Progenitor cell of endocrine pancreas (in vitro differentiated cells): ENCODE measurements at places on chromosomes 11 and 22.

DNA sequence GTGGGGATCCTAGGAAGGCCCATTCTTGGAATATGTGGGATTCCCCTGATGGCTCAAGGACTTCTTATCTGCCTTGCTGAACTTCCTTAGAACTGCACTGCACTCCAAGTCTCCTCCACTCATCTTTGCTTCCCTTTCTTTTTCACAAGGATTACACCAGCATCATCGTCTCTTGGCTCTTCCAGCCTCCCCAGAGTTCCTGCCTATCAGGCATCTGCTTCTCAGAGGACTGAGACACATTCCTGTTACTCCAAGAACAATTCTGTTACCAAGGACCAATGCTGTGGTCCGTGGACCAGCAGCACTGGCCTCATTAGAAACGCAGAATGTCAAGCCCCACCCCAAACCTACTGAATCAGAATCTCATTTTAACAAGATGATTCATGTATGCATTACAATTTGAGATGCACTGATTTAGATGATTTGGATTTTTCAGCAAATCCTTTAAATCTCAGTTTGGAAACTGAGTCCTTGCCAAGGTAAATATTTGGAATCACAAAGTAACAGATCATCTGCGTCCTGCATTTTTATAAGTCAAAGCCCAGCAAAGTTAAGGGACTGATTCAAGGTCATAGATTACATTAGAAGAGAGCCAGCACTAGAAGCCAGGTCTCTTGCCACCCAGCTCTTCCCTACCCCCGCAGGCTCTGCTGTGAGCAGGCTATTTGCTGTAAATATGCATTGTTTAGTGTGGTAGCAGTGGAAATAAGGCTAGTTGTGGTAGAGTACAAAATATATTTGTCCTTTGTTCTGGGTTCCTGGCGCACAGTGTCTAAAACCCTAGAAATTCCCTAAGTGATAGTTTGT, 110.9 kb downstream of the SWAP70 start:
- peaks cover 14% of the 10 kb centered on the region for H3K4me1 ChIP-seq
- H3K36me3 ChIP-seq = peaks cover 8% of the 10 kb centered on the region

GRCh38 chr11:61195719-61196118, 7.6 kb upstream of the PGA3 start:
- no peak overlapping the region for H3K4me3 ChIP-seq
- H3K4me1 ChIP-seq = peaks cover 4% of the 10 kb centered on the region
- no peak for DNase-seq
- H3K36me3 ChIP-seq = no peaks in the 10 kb centered on the region

DNA sequence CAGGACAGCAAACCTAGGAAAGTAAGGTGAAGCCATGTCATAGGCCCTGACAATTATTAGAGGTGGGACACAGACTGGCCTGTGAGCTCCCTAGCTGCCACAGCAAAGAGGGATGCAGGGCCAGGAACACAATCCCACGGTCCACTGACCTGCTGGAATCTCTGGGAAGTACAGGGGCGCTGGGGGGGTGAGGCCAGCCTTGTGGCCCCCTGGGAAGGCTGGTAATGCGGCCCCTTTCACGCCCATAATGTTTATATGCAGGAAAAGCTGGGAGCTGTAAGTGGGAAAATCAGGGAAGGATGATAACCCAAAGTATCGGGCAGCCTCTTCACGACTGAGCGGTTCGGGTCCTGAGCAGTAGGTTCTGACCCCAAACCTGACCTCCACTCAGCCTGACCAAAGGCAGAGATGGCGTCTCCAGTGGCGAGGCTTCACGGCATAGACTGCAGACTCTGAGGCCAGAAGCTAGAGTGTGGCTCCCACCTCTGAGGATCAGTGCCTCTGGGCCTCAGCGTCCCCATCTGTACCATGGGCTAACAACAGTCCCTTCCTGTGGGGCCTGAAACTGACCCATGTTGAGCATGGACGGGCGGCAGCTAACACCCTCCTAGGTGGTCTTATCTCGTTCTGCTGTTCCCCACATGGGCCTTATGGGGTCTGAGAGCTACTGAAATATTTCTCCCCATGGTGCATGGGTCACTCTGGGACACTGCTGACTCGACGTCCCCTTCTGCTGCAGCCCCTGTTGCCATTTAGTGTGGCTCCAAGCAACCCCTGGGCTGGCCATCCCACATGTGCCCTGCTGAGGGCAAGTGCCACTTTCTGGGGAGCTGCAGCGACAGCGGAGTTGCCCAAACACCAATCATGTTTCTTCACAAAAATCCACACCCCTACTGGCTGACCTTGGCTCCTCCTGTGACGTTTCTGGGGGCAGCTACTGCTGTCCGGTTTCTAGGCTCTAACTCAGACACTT, 101.8 kb downstream of the PHF21B start:
- DNase-seq = no peak
- no peaks in the 10 kb centered on the region for H3K27me3 ChIP-seq
- no peaks in the 10 kb centered on the region for H3K4me1 ChIP-seq
- H3K27ac ChIP-seq = no peak overlapping the region
- no peak overlapping the region for H3K4me3 ChIP-seq

DNA sequence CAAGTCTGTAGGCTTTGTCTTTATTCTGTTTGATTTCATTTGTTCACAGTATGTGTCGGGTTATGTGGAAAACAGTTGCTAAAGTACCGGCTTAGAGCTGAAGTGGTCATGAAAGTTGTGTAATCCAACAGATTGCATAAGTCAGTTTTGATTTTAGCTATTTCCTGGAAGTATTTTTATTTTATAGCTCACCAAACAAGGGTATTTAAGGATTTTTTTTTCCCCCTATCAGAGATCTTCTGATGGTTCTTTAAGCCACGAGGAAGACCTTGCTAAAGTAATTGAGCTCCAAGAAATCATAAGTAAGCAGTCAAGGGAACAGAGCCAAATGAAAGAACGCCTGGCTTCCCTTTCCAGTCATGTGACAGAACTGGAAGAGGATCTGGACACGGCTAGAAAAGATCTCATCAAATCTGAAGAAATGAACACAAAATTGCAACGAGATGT, 55.9 kb downstream of the PPFIA1 start:
- no peak overlapping the region for H3K4me3 ChIP-seq
- no peaks in the 10 kb centered on the region for H3K27me3 ChIP-seq
- peaks cover 31% of the 10 kb centered on the region for H3K36me3 ChIP-seq
- no peak for DNase-seq
- peaks cover 4% of the 10 kb centered on the region for H3K4me1 ChIP-seq

DNA sequence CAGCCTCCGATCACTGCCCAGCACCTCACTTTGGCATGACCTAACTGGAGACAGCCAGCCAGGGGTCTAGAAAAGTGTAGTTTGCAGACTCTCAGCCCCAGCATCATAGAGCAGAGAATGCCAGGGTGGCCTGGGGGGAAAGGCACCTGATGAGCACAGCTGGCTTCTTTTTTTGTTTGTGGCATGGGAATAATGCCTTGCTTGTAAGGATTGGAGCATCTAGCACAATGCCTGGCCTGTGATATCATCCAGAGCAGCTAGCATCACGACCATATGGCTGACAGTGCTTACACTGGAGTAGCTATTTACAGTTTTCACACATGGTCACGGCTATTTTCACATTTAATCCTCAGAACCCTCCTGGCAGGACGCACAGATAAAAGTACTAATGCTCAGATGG, 594.8 kb upstream of the B3GAT1 start:
- H3K27me3 ChIP-seq = no peaks in the 10 kb centered on the region
- peaks cover 9% of the 10 kb centered on the region for H3K4me1 ChIP-seq
- no peak overlapping the region for H3K27ac ChIP-seq
- no peaks in the 10 kb centered on the region for H3K36me3 ChIP-seq
- no peak overlapping the region for H3K4me3 ChIP-seq

GRCh38 chr22:38872831-38873248, 824 bp upstream of the CBX6 start:
- peak overlapping the region; percentile 96 for H3K4me3 ChIP-seq
- H3K27ac ChIP-seq = peak overlapping the region; percentile 99
- peaks cover 21% of the 10 kb centered on the region for H3K4me1 ChIP-seq
- DNase-seq = peak; percentile 47
- peaks cover 5% of the 10 kb centered on the region for H3K36me3 ChIP-seq

- no peaks in the 10 kb centered on the region for H3K27me3 ChIP-seq
- H3K4me1 ChIP-seq = no peaks in the 10 kb centered on the region
- H3K27ac ChIP-seq = no peak overlapping the region
- H3K4me3 ChIP-seq = no peak overlapping the region
- DNase-seq = no peak
Observed at GRCh38 chr22:46953968-46954765, 191.7 kb downstream of the TBC1D22A start.
